Stimulated activated CD8-positive, alpha-beta memory T cell treated with anti-CD3 and anti-CD28 coated beads, Interleukin-15, amount 100 ng/mL, for 1 hour (primary cell): ENCODE measurements at places on chromosomes 2 and 18.

DNA sequence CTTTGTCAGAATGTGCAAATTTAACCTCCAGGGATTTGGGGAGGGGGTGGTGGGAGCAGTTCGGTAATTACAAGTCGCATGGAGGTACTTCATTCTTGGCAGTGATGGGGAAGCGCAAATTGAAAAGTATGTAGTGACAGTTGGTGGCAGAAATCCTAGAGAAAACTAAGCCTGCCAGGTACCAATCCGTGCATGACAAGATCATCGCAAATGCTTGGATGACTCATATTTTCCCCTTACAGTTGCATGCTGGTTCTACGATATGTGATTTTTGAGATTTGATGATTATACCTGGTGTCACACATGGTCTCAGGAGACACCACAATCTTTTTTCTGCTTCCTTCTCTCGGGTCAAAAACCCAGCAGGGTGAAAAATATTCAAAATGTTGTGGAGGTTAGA lies 479.7 kb upstream of the ID2 start:
- no peak for DNase-seq

GRCh38 chr2:107553539-107553938 lies 273.2 kb upstream of the RGPD4 start:
- DNase-seq: no peak

- DNase-seq: no peak
Observed at GRCh38 chr2:64943387-64944150, 45.6 kb upstream of the SLC1A4 start.

- no peak for DNase-seq
Observed at GRCh38 chr2:205800773-205801172, 118.5 kb downstream of the NRP2 start.

DNA sequence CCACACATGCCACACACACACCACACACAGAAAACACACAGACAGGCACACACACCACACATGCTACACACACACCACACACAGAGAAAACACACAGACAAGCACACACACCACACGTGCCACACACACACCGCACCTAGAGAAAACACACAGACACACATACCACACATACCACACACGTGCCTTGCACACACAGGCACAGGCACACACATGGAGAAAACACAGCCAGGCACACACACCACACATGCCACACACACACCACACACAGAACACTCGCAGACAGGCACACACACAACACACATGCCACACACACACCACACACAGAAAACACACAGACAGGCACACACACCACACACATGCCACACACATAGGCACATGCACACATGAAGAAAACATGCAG lies 242.1 kb upstream of the MYT1L start:
- DNase-seq: no peak

DNA sequence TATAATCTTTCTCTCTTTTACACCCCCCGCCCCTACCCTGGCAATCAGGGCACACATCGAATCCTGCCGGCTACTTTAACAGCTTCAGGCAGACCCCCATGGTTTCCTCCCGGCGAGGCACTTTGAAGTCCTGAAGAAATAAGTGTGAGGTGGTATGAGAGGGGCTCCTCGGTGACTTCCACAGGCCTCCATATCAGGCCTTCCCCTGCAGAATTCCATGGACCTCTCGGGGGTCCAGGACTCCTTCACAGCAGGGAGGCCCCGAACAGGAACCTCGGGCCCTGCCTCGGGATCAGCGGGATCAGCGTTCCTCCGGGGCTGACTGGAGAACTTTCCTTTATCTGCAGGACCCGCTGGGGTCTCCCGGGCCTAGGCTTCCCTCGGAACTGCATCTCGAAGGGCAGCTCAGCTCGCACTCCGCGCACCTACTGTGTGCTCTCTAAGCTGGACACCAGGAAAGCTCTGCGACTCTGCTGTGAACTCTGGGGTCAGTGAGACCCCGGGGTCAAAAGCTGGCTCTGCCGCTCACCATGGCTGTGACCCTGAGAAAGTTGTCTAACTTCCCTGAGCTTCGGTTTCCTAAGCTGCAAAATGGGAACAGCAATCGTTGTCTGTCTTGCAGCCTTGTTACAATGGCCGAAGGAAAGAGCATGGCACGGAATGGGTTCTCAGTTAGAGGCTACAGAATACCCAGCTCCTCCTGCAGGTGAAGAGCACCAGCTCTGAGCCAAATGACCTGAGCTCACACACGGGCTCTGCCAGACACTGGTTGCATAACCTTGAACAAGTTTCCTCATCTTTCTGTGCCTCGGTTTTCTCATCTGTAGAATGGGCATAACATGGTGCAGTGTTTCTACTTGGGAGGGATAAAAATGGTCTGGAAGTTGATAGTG lies 97.4 kb upstream of the ID2 start:
- DNase-seq: no peak

- no peak for DNase-seq
Observed at GRCh38 chr2:37631292-37631691, 40.1 kb downstream of the CDC42EP3 start.
